CD4-positive, alpha-beta T cell (primary cell): ENCODE measurements at places on chromosomes 11 and 22. TPM values are rescaled to one million over a fixed set of nuclear protein-coding genes. Genes with fewer than 3 reads are reported as not detected.

GRCh38 chr11:34654483-34655334 lies 33.8 kb downstream of the EHF start:
- peaks cover 27% of the 10 kb centered on the region for H3K4me1 ChIP-seq
- H3K36me3 ChIP-seq = no peaks in the 10 kb centered on the region
- H3K4me3 ChIP-seq = no peak overlapping the region
- H3K27me3 ChIP-seq = peaks cover 5% of the 10 kb centered on the region
- H3K27ac ChIP-seq = no peak overlapping the region

GRCh38 chr11:113681711-113682413 lies 24.2 kb downstream of the TMPRSS5 start:
- H3K4me3 ChIP-seq = no peak overlapping the region
- H3K36me3 ChIP-seq = no peaks in the 10 kb centered on the region
- H3K27ac ChIP-seq = no peak overlapping the region

- no peaks in the 10 kb centered on the region for H3K4me1 ChIP-seq
- DNase-seq = no peak
- no peak overlapping the region for H3K4me3 ChIP-seq
- H3K36me3 ChIP-seq = no peaks in the 10 kb centered on the region
- no peak overlapping the region for H3K27ac ChIP-seq
Observed at GRCh38 chr22:19317865-19318264, 26.3 kb upstream of the CLTCL1 start.

DNA sequence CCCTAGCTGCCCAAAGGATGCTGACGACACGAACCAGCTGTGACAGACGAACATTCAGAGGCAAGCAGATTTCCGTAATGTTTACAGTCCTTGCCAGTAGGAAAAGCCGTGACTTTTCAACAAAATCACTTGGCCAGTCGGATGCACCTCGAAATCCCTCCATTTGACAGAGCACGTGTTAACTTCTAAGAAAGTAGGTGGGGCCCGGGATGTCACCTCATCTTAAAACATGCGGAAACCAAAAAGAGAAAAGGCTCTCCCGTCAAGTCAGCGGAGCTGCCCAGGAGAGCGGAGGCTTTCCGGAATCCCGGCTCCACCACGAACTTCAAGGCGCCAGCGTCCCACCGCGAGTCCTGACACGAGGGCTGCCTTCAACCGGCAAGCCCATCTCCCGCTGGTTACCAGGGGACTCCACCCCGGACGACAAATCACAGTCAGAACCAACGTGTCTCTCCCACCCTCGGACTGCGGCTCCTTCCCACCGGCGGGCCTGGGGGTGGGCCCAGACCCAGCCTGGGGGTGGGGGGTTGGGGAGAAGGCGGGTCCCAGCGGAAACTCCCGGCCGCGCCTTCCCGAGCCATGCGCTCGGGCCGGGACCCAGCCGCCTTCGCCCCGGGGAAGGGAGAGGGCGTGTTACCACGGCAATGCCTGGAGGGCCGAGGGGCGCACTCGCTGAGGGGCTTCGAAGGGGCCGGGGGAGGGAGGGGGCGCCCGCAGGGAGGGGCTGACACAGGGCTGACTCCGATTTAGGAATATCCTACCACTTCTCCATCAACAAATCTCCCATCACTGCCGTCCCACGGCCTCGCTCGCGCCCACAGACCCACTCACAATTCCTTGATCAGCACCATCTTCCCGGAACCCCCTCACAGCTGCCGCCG lies 475 bp downstream of the PITPNB start:
- peaks cover 21% of the 10 kb centered on the region for H3K4me1 ChIP-seq
- peak overlapping the region; percentile 79 for H3K4me3 ChIP-seq
- DNase-seq = peak; percentile 12
- peak overlapping the region; percentile 78 for H3K27ac ChIP-seq
- H3K27me3 ChIP-seq = no peaks in the 10 kb centered on the region

- H3K4me3 ChIP-seq = no peak overlapping the region
- no peaks in the 10 kb centered on the region for H3K27me3 ChIP-seq
- H3K27ac ChIP-seq = no peak overlapping the region
- no peak for DNase-seq
- no peaks in the 10 kb centered on the region for H3K36me3 ChIP-seq
Observed at GRCh38 chr11:16897470-16898061, 116.6 kb downstream of the PLEKHA7 start.

DNA sequence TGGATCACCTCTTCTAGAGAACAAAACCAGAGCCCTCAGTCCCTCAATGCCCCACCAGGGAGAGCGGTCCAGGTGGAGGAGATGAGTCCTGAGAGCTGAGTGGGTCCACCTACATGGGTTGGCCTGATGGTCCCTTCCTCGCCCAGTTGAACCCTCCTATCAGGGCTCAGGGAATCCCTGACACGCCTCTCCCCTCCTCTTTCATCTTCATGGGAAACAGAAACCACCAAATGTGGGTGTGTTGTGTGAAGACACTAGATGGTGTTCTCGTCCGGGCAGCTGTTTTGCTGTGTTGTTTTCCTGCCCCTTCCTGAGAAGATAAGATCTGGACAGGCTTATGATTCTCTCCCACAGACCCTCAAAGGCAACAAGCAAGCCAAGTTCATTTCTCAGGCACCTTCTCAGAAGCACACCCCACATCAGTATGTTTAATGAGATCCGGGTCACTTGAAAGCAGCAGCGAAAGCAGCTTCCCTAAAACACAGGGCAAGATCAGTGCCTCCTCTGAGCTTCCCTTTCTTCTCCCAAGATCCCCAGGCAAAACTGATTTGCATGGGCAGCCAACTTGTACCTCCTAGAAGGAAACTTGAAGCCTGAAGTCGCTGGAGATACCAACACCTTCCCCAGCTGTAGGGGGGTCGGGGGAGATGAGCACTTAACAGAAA lies 35.3 kb upstream of the POU2AF1 start:
- no peak overlapping the region for H3K27ac ChIP-seq
- no peaks in the 10 kb centered on the region for H3K27me3 ChIP-seq
- H3K4me1 ChIP-seq = peaks cover 34% of the 10 kb centered on the region
- no peak for DNase-seq
- H3K36me3 ChIP-seq = no peaks in the 10 kb centered on the region
- peak overlapping the region; percentile 28 for H3K4me3 ChIP-seq

GRCh38 chr22:40007853-40008710 lies 13.3 kb downstream of the FAM83F start:
- H3K36me3 ChIP-seq = no peaks in the 10 kb centered on the region
- peaks cover 2% of the 10 kb centered on the region for H3K27me3 ChIP-seq

- no peak for DNase-seq
- H3K36me3 ChIP-seq = no peaks in the 10 kb centered on the region
- H3K4me1 ChIP-seq = no peaks in the 10 kb centered on the region
- H3K4me3 ChIP-seq = no peak overlapping the region
- H3K27me3 ChIP-seq = no peaks in the 10 kb centered on the region
- H3K27ac ChIP-seq = no peak overlapping the region
Observed at GRCh38 chr11:112797648-112798293, 163.4 kb upstream of the NCAM1 start.

DNA sequence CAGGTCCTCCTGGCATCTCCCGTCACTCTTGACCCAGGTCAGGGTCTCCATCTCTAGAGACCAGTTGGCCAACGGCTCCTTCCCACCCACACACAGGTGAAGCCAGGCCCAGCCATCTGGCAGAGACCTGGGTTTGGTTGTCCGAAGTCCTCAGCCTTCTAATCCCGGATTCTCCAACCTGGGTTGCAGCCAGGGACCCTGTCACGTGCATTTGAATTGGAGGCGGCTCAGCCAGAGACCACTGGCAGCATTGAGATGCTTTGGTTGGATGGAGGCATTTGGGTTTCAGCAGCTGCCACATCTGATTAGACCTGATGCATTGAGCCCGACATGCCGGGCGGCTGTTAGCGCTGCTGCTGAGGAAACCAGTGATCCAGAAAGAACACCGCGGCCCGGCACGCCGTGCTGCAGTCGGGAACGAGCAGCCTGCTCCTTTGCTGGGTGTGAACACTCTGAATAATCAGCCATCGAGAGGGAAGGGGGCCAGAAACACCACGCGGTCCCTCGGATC lies 163.2 kb downstream of the BRD1 start:
- H3K27me3 ChIP-seq = peaks cover 3% of the 10 kb centered on the region
- H3K4me1 ChIP-seq = peaks cover 25% of the 10 kb centered on the region
- H3K27ac ChIP-seq = no peak overlapping the region
- no peak for DNase-seq
- no peak overlapping the region for H3K4me3 ChIP-seq

GTSE1 gene
- total RNA-seq = 0.14 TPM

CAPRIN1 gene
- total RNA-seq = 107 TPM
